ENCODE measurements at places on chromosomes 3 and 15.

- no peak for DNase-seq
These were observed 441.4 kb downstream of the CNTN3 start for GRCh38 chr3:74173090-74173489.

DNA sequence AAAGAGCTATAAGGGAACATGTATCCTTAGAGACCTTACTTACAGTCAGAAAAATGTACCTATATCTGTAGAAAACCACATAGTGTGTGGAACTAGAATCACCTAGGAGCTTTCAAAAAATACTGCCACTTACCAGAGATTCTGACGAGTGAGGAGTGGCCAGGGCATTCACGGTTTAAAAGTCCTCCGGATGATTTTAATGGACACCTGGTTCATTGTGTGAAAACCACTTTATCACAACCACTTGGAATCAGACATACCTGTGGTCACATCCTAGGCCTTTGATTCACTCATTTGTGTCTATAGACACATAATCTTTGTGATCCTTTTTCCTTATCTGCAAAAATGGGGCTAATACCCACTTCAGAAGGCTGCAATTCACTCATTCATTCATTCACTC is 159.8 kb downstream of the MBNL1 start:
- DNase-seq = no peak

GRCh38 chr3:50275996-50276761 is 2.7 kb upstream of the LSMEM2 start:
- DNase-seq = peak; percentile 54

DNA sequence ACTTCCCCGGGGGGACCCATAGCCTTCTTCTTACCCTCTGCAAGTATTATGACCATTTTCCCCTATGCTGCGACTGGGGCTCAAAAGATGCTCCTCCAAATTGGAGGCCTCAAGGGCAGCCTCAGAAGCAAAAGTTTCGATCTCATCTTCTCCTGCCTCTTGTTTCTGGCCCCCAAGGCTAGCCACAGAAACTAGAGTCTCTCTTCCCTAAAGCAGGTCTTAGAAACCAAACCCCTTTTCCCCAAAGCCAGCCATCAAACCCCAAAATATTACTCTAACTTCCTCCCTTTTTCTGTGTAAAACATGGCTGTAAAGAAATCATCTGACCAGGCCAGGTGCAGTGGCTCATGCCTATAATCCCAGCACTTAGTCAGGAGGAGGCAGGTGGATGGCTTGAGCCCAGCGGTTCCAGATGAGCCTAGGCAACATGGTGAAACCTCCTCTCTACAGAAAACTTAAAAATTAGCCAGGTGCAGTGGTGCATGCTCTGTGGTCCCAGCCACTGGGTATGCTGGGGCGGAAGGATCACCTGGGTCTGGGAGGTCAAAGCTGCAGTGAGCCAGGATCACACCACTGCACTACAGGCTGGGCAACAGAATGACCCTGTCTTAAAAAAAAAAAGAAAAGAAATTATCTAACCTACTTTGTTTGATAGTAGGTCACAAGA is 36.7 kb upstream of the MFGE8 start:
- DNase-seq = no peak
